NCI-H1092 treated with DMSO at 0.1 percent for 48 hours (cell line): ENCODE measurements at places on chromosomes 4 and X.

DNA sequence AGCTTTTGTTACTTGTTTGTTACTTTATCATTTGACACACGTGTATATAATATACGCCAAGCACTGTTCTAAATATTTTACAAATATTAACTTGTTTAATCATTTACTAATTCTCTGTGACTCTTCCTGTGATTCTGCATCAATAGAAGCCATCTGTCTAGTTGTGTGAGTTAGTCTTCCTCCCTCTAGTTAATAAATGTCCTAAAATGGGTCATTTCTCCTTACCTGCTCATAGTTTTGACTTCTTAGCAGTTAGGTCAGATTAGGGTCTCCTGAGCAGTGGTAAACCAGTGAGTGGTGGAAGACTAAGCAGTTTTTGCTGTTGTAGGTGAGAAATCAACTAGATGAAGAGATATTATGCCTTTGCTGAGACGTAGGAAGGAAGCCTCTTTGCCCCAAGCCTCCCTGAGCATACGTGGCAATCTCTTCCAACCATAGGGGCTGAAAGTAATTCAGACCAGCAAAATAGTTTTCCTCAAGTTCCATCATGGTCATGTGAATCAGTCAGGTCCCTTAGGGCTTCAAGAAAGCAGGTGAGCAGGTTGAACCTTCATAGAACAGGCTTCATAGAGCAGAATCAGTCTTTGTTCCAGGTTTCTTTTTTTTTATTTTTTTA lies 38.7 kb upstream of the THOC2 start:
- no peak for DNase-seq

GRCh38 chrX:152932144-152932543 lies 34.3 kb downstream of the ZNF185 start:
- no peak for DNase-seq

DNA sequence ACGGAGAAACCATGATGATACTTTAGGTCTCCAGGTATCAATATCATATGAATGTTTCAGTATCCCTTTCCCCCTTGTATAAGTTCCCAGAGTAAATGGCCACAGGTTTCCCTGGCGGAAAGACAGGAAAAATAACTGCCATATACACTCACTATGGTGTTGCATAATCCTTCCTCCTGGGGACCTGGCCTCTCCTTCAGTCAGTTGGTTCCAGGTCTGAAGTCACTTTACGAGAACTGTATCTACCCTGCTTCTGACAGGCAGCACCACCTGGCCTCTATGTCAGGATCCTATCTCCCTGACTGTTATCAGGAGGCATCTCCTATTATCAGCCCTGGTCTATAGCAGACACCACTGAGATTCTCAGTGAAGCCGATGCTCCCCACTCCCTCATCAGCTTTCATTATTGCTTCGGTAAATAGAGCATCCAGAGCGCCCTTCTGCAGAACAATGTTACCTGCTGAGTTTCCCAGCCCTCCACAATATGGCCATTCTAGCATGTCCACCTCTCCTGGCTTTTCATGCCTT lies 22.6 kb downstream of the HAUS3 start:
- DNase-seq: no peak

DNA sequence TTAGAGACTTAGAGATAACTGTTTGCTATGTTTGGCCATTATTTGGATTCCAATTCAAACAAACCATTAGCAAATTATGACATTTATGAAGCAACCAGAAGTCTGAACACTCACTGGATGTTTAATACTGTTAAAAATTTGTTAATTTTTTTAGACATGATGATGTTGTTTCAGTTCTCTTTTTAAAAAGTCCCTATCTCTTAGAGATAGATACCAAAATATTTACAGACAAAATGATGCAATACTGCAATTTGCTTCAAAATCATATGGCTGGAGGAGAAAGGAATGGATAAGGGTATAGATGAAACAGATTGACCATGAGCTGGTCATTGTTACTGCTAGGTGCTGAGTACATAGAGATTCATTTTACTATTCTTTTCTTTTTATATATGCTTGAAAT lies 534.6 kb downstream of the BCOR start:
- DNase-seq: no peak
